ENCODE measurements at places on chromosomes 7 and 10. TPM values are rescaled to one million over a fixed set of nuclear protein-coding genes. Genes with fewer than 3 reads are reported as not detected.

GRCh38 chr10:43249151-43249961, 17.5 kb downstream of the RASGEF1A start:
- no peak for DNase-seq
- no peak overlapping the region for H3K27ac ChIP-seq
- no peaks in the 10 kb centered on the region for H3K27me3 ChIP-seq
- no peaks in the 10 kb centered on the region for H3K36me3 ChIP-seq
- H3K4me1 ChIP-seq = peaks cover 7% of the 10 kb centered on the region
- H3K4me3 ChIP-seq = no peak overlapping the region

- no peaks in the 10 kb centered on the region for H3K36me3 ChIP-seq
- H3K27me3 ChIP-seq = no peaks in the 10 kb centered on the region
- H3K4me3 ChIP-seq = no peak overlapping the region
- H3K27ac ChIP-seq = no peak overlapping the region
- no peak for DNase-seq
Observed at GRCh38 chr7:77467408-77467807, 51.3 kb upstream of the GSAP start.

- peaks cover 2% of the 10 kb centered on the region for H3K36me3 ChIP-seq
- H3K27ac ChIP-seq = peak overlapping the region; percentile 92
- H3K4me3 ChIP-seq = peak overlapping the region; percentile 91
- no peaks in the 10 kb centered on the region for H3K27me3 ChIP-seq
- no peak for DNase-seq
- peaks cover 14% of the 10 kb centered on the region for H3K4me1 ChIP-seq
Observed at GRCh38 chr10:103660364-103661197, 167.1 kb downstream of the NEURL1 start.

DNA sequence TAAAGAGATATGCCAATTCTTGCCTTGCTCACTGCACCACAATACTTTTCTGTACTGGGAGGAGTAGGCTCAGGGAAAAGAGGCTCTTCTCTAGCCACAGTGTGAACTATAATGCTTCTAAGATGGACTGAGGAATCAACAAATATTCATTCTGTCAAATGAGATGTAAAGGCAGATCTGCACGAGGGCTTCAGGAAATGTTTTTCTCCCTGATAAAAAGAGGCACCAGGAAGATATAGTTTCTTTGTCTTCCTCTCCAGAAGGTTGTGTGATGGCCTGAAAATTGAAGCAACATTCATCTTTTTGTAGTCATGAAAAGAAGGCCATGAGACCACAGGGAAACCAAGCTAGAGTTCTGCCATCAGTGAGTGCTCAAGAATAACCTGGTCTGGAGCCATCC, 79.1 kb upstream of the NME8 start:
- H3K27ac ChIP-seq = no peak overlapping the region
- no peak for DNase-seq
- H3K36me3 ChIP-seq = no peaks in the 10 kb centered on the region

TLX1 gene
- not detected for total RNA-seq

- H3K27ac ChIP-seq = no peak overlapping the region
- H3K4me1 ChIP-seq = no peaks in the 10 kb centered on the region
- DNase-seq = no peak
- H3K4me3 ChIP-seq = no peak overlapping the region
- H3K36me3 ChIP-seq = peaks cover 2% of the 10 kb centered on the region
- H3K27me3 ChIP-seq = peaks cover 20% of the 10 kb centered on the region
Observed at GRCh38 chr7:4523873-4524272, 158.2 kb upstream of the FOXK1 start.

CYP26C1 gene
- 0.20 TPM for total RNA-seq

COL26A1 gene
- total RNA-seq = not detected

DNA sequence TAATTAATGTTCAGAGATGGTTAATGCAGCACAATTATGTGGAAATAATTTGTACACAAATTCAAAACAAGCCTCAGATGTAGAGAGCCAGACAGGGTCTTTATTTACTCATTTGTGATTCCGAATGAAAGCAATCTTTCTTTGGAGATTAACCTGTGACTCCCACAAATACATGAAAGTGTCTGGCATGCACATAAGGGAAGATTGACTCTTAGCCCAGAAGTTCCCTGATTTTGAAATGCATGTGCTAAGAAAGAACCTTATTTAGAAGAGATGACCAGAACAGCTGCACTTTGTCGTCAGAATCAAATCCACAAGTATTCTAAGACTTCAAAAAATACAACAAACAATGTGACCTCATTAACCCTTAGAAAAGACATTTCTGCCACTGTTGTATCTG, 45.1 kb downstream of the RNLS start:
- H3K4me3 ChIP-seq = no peak overlapping the region
- H3K36me3 ChIP-seq = peaks cover 3% of the 10 kb centered on the region
- no peak for DNase-seq
- H3K4me1 ChIP-seq = peaks cover 10% of the 10 kb centered on the region
- H3K27ac ChIP-seq = no peak overlapping the region

ADRA2A gene
- total RNA-seq = 1.9 TPM

TBL2 gene
- 22.9 TPM for total RNA-seq
